ENCODE measurements at places on chromosomes 7 and 10. TPM values are rescaled to one million over a fixed set of nuclear protein-coding genes. Genes with fewer than 3 reads are reported as not detected.

DNA sequence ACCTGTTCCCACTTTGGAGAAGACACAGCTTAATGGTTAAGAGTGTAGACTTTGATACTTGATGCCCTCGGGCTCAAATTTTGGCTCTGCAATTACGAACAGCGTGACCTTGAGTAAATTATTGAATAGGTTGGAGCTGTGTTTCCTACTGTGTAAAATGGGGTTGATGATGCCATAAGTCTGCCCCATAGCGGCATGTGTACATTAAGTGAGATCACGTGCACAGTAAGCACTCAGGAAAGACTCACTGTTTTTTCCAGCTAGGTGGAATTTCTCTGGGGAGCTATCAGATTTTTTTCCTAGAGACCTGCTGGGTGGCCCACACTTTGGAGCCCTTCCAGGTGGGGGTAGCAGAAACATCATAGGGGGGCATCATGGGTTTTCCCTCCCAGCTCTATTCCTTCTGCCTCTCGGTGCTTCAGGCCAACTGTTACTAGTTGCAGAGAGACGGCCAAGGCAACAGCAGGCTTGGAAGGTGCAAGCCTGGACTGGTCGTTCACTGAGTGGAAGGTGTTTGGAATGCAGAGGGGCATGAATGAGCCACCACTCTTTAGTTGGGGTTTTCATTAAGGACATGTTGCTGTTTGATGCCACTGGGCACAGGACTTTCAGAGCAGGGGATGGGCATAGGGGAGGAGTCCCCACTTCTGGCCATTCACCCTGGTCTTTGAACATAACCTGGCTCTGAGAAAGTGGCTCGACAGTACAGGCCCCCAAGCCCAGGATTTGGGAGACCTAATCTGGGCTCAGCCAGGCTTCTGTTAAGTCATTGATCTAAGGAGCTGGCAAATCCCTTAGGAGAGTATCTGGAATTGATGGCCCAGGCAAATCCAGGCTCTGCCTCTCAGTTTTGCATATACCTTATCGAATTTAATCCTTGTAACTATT is 64.0 kb downstream of the SYPL1 start:
- no peak for DNase-seq

DNA sequence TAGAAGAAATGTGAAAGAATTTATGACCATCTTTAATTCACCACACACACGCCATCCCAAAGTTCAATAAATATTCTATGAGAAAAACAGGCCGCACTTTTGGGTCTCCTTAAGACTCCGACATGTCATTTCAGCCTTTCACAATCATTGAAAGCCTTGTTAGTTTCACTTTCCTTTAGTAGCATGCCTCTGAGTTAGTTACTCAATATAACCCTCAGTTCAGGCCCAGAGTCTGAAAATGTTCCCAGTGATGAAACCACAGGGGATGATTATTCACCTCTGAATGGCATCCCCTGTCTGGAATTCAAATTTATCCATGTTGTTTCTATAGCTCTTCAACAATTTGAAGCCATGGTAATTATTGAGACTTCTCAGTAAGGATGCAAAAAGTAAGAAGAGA is 278.1 kb upstream of the NRP1 start:
- DNase-seq = no peak

DNA sequence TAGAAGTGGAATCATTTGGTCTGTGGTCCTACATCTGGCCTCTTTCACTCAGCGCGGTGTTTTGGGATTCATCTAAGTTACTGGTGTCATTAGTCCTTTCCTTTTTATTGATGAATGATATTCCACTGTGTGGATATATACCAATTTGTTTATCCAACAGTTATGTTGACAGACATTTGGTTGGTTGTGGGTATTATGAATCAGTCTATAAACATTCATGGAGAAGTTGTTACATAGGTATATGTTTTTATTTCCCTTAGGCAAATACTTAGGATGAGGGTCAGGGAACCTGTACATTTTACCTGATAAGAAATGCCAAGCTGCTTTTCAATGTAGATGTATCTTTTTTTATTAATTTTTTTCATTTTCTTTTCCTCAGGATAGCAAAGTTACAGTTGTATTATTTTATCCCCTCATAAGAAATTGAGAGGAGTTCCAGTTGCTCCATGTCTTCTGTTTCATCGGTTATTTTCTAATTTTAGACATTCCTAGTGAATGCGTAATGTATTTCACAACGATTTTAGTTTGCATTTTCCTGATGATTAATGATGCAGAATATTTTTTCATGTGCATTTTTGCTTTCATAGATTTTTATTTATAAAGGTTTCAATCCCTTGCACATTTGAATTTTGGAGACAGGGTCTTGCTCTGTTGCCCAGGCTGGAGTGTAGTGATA is 203.8 kb upstream of the SH2B2 start:
- DNase-seq = no peak

DNA sequence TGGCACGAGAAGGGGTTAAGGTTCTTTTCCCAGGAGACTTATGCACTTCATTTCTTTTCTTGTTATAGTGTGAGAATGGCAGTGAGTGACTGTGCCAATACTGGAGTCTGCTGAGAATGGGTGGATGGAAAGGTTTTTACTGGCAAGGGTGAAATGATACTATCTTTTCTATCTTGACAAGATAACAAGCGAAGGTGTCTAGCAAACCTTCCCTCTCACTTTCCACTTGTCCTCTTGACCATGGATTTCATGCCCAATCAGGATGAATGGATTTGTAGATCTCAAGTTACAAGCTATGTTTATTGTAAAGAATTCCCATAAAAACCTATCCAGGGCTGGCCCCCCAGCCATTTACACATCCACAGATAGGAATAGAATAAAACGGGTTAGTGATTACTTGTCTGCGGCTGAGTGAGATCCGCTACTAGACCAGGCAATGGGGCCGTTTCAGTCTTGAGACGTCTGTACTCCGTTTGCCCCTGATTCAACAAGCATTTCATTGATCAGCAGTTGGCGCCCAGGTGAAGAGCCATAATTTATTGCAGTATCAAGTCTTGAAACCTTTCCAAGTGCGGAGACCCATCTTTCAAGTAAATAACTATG is 152.6 kb downstream of the PRKCQ start:
- no peak for DNase-seq

- no peak for DNase-seq
These were observed 68.0 kb downstream of the PDSS1 start for GRCh38 chr10:26765549-26765948.

GRCh38 chr10:112250555-112250954 is 32.6 kb upstream of the TECTB start:
- DNase-seq = no peak

- peak; percentile 24 for DNase-seq
These were observed 765 bp downstream of the SLC25A40 start for GRCh38 chr7:87875151-87876039.

- DNase-seq = no peak
These were observed 43.2 kb downstream of the FZD1 start for GRCh38 chr7:91307467-91307866.

- DNase-seq = peak; percentile 53
These were observed 118.6 kb upstream of the PARD3 start for GRCh38 chr10:34933676-34934075.

GRCh38 chr7:93559639-93560491 is 14.7 kb downstream of the CALCR start:
- DNase-seq = no peak

GRCh38 chr7:54857294-54857693 is 98.3 kb upstream of the SEC61G start:
- no peak for DNase-seq

GRCh38 chr10:28331066-28331465 is 28.2 kb upstream of the MPP7 start:
- DNase-seq = no peak

- no peak for DNase-seq
These were observed 65.4 kb downstream of the RNF133 start for GRCh38 chr7:122633472-122633871.

GRCh38 chr7:123761729-123762128 is 12.9 kb upstream of the WASL start:
- no peak for DNase-seq

DNA sequence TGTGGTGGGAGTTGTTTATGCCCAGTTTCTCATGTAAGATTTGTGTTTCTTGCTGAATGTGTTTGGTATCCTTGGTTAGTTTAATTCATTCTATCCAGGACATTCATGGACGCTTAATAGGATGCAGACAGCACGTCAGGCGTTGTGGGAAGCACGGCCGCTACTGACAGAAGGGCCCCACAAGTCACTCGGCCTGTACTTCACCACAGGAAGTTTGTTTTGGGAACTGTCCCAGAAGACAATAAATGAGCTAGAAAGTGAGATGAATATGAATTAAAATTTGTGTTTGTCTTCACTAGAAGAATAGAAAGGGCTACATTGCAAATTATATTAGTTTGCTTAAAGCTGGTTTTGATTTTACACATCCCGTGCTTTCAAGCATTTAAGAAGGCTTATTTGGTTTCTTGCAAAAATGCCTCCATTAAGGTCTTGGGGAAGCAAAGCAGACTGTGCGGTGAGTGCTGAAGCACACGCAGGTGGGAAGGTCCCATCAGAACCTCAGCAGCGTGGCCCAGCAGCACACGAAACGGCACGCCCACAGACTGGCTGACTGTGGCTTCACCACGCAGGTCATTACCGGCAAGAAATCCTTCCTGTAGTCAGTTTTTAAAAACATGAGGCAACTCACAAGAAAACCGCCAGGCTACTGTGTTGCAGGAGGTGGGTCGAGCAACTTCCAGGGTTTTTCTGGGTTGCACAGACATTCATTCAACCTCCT is 74.1 kb downstream of the VIPR2 start:
- DNase-seq = no peak

- DNase-seq = no peak
These were observed 1225.5 kb upstream of the CELF2 start for GRCh38 chr10:9792181-9792580.

- DNase-seq = no peak
These were observed 55.0 kb downstream of the LRRC4 start for GRCh38 chr7:127976056-127976737.

- no peak for DNase-seq
These were observed 50.3 kb upstream of the CABCOCO1 start for GRCh38 chr10:61612450-61612849.

DNA sequence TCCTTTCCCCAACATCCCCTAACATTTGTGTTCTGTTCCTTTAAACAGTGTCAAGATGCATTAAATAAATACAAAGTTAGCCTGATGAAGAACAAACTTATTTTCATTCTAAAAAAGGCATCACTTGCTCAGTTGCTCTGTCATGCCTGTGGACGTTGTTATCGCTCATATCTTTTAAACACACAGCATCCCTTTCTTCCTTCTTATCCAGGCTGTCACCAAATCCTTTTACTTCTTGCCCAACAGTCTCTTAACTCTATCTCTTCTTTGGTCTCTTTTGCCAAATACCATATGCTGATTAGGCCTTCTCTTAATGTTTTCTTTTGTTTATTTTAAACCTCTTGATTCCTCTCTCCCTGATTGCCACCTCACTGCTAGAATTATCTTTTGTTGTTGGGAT is 43.9 kb downstream of the DKK1 start:
- DNase-seq = no peak

DNA sequence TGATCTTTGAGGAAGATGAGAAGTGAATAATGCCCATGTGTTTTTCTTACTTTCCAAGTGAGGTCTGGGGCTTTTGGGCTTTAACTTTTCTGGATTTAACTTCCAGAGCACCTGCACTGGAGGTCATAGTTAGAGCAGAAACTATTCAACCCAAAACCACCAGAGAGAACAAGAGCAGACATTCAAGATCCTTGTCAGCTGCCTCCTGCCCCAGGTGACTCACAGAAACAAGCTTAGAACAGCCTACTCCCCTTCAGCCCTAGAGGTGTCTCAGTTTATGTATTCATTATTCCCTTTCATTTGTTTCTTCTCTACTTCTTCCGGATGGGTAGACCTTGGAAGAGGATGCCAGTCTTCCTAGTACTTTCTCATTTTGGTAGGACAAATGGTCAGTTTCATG is 270.5 kb downstream of the CNTNAP2 start:
- DNase-seq = no peak

- no peak for DNase-seq
These were observed 47.6 kb upstream of the PPP1R3C start for GRCh38 chr10:91680487-91680886.

GRCh38 chr7:28328146-28328545 is 84.2 kb upstream of the CREB5 start:
- DNase-seq = no peak

DNA sequence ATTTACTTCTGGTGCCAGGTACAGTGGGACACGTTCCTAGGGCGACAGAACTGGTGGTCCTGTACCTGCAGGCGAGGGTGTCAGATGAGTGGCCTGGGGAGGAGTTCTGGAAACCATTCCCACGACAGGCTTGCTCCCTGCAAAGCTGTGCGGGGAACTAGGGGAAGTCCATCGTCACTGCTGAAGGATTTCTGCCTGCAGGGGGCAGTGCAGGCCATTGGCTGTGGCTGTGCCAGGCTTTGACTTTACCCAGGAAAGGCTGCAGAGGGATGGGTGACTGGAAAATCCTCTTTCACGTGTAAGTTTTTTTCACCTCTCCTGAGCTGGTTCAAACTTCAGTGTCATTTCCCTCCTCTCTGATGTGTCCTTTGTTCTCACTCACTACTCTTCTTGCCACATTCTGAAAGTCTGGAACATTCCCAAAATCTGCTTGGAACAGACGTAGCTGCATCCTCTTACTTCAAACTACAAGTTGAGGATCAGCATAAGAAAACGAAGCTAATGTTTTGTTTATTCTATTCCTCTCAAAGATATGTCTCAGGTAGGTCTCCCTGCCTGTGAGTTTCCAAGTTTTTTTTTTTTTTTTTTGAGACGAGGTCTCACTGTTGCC is 126.5 kb downstream of the SH2D4B start:
- DNase-seq = peak; percentile 47

DNA sequence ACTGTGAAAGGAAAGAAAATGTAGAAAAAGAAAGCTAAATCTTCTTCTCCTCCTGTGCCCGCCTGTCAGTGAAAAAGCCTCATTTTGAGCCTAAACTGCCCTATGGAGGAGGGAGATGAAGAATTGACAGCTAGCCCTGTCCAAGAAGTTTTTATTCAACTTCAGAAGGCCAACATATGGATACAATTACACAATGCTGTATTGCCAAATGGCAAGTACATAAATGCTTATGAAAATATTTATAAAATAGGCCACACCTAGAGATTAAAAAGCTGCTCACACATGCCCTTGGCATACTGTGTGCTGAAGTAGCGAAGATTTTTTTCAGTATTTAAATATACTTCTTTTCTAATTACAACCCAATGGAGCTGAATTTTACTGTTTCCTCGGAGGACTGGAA is 65.1 kb upstream of the NEBL start:
- no peak for DNase-seq

DNA sequence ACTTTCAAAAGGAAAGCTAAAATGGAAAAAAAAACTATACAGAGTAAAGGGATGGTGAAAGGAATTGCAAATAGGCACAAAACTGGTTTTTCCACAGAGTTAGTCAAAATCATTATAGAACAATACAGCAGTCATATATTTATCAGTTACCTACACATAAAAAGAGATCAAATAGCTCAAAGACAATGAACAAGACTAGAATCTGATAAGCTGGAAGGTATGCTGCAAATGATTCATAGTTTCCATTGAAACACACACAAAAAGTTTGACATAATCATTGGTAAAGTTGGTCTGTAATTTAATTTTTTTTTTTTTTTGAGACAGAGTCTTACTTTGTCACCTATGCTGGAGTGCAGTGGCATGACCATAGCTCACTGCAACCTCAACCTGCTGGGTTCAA is 92.4 kb upstream of the SGCE start:
- no peak for DNase-seq

The NPFFR1 gene
- 1.1 TPM for total RNA-seq

The GPR26 gene
- total RNA-seq = not detected

The WIPF3 gene
- total RNA-seq = 3.0 TPM

The DEPP1 gene
- total RNA-seq = 144 TPM

The CCL24 gene
- total RNA-seq = not detected

The MYH16 gene
- 0.97 TPM for total RNA-seq

The ZNF425 gene
- total RNA-seq = 2.8 TPM

The TMEM176B gene
- 14.5 TPM for total RNA-seq

The CTTNBP2 gene
- 5.7 TPM for total RNA-seq

The CPXM2 gene
- total RNA-seq = 27.4 TPM

The TRPV5 gene
- total RNA-seq = not detected
